ENCODE measurements at places on chromosomes 6 and 20.
A peak's percentile ranks its signal among the peaks of the same experiment; 100 is the strongest.

DNA sequence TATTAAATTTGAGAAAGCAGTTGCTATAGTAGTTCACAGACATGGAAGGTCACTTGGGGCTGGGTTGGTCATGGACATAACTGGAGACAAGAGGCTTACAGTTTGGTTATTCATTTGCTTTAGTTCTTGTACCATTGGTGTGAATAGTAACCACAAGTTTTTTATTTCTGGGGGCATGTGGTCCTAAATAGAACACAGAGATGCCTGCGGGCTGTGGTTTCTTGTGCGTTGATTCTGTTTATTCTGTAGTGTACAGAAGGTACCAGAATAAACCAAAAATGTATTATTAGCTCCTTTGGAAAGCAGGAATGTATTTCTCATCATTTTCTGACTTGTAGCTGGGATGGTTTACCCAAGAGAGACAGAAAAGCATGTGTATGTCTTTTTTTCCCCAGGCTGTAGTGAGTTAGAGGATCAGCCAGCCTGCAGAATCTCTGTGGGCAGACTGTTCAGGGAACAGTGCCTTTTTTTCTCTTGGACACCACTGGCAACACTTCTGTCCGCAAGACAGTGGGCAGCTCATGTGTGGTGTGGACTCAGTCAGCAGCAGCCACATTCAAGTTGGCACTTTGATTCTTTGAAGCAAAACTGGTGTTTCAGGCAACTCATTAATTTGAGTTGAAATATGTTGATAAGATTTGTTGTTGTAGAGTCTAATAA is 122.1 kb downstream of the LRRC1 start:
- DNase-seq, result no peak

DNA sequence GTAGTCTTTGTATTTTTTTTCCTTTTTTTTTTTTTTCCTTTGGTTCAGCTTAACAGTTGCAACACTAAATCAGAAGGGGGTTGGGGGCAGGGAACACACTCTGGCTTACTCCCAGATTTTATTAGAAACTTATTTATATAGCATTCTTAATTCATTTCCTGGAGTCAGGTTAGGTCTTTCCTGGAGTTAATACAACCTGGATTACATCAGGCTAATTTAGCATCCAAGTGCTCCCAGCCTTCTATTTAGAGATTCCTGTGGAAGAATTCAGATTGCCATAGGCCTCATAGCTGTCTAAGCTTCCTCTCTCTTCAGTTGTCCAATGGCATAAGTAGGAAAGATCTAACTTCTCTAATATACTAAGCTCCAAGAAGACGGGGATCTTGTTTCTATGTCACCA is 35.8 kb upstream of the PKHD1 start:
- no peak for DNase-seq

GRCh38 chr6:135087803-135088202 is 33.2 kb upstream of the HBS1L start:
- no peak for DNase-seq

GRCh38 chr20:17059465-17059864 is 167.4 kb upstream of the PCSK2 start:
- no peak for DNase-seq

DNA sequence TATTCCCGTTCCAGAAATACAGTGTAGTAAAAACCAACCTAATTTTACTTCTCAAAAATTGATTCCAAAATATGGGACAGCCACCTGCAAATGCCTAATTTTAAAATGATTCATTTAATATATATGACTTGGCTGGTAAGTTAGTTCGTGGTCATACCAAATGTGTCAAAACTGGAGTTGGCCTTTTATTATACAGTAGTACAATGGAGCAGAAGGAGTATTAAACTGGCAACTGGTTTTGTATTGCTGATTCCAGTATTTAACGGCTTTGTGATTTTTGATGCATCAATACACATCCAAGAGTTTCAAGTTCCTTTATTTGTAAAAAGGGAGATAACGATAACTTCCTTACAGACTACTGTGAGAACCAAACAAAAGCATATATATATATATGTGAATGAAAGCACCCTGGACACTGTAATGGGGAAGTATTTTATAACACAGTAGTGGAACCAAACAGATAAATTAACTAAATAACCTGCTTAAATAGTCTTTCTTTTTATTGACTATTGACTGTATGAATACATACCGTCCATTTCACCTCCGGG is 24.8 kb downstream of the SAMHD1 start:
- no peak for DNase-seq

DNA sequence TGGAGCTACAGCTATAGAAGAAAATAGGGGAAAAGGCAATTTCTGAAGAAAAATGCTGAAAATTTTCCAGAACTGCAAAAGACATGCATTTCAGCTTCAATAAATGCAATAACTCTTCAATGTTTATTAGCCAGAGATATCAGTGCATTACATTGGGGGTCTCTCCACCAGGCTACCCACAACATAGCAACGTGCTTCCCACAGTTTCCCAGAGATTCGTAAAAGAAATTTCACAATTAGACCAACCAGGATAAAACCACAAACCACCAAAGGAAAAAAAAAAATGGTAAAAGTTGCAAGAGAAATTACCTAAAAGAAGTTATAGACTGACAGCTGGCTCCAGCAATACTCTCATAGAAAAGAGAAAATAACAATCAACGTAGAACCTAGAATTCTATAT is 16.0 kb downstream of the LY86 start:
- no peak for DNase-seq

DNA sequence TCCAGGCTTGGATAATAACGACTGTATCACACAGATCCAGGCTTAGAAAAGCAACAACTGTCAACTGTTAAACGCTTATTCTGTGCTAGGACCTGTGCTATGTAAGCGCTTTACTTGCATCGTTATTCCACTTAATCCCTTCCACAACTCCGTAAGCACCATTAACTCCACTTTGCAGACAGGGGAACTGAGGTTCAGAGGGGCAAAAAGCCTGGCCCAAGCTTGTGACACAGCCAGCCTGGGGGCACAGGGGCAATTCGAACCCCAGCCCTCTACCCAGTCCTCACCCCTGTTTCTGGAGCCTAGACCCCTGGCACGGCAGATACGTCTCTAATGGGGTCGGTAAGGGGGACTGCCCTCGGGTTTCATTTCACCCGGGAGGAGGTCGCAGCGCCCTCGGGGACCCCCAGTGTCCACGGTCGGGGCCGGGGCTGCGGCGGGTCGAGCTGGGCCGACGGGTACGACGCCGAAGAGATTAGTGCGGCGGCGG is 411 bp downstream of the DSN1 start:
- DNase-seq, result no peak

- peak; percentile 90 for DNase-seq
Observed at GRCh38 chr20:31674895-31675827, 37.4 kb downstream of the COX4I2 start.

DNA sequence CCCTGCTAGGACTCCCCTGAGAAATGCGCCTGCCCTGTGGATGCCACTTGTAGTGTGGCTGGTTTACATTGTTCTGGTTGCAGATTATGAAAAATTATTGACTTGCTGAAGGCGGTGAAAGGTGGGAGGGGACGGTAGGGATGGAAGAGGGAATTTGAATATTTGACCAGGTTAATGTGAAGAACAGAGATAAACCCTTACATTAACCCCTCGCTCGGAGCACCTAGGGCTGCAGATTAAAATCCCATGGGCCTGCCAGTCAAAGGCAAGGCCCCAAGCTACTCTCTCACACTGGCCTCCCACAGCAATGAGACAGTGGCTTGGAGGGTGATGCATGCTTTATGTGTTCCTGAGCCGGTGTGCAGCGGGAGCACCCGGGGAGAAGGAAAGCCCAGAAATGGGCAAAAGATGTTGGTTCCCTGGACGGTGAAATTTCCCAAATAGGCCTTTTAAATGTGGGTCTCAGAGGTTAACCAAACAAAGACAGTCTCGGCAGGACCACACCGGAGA is 2.5 kb downstream of the FOXF2 start:
- DNase-seq, result no peak

- no peak for DNase-seq
Observed at GRCh38 chr6:159681191-159681880, 11.7 kb downstream of the SOD2 start.

DNA sequence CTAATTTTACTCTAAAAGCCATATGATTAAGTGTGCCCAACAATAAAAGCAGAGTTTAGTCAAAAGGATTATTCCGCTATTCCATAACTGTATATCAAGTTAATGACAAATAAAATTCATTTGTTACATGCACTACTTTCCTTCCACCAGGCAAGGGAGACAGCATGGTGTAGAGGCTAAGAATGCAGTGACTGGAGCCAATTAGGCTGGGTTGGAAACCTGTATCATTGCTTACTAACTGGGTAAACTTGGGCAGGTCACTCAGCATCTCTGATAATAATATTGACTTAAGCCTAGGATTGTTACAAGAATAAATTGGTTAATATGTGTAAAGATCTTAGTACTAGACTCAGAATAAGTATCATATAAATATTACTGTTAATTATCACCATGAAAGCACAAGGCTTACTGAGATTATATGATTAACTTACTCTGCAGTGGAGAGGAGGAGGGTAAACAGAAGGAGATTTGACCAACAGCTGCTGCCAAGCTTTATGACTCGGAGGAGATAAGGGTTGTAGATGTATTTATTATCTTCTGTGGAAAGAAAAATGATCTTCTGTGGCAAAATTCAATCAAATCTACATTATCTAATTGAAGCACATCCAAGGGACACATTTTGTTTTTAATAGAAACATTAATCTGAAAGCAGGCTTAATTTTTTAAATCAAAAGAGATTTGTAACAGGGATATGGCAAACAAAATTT is 1459.9 kb downstream of the GRIK2 start:
- no peak for DNase-seq

- DNase-seq, result no peak
Observed at GRCh38 chr6:81787313-81788068, 35.0 kb upstream of the TENT5A start.

DNA sequence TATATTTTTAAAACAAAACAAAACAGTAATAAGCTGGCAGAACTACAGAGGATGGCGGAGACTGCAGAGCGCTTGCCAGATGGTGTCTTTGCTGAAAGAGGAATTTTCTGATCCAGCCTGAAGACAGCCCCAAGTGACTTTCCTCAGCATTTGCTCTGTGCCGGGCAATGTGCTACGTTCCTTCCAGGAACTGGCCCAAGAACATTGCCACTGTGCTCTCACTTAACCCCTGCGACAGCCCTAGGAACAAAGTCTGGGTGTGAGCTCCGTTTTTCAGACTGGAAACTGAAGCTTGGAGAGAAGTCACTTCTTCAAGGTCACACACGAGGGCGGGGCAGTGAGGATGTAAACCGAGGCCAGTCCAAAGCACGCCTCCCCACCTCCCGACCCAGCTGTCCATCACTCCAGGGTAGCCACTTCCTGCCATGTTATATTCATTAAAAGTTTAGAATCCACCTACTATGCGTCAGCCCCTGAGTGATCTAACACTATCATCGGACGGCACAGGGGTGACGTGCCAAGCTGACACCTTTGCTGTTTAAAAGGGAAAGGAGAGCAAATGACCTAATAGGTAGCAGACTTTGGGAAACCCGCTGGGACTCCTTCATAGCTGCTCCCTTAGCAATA is 22.3 kb upstream of the BMP7 start:
- DNase-seq, result no peak

- no peak for DNase-seq
Observed at GRCh38 chr6:134389658-134390057, 71.7 kb upstream of the SGK1 start.

DNA sequence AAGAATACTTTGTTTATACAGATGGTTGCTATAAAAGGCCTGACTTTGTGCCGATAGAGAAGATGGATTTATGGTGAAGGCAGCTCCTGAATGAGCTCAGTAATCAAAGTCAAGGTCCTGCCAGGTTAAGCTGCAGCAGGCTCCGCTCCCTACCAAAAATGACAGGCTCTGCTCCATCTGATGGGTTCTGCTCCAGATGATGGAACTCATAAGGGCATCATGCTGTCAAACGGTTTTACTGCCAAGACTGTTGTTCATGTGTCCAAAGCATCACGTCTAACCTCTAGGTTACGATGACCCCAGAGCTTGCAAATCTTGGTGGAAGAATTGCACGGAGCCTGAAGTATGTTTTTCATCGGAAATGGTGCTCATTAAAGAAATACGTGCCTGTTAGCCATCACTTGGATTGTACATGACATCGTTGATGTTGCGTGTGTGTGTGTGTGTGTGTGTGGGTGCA is 19.2 kb upstream of the PTGIS start:
- no peak for DNase-seq

- DNase-seq, result peak; percentile 54
Observed at GRCh38 chr20:62795023-62795761, 1.1 kb upstream of the MRGBP start.

GRCh38 chr6:15207923-15208322 is 37.9 kb upstream of the JARID2 start:
- DNase-seq, result no peak

DNA sequence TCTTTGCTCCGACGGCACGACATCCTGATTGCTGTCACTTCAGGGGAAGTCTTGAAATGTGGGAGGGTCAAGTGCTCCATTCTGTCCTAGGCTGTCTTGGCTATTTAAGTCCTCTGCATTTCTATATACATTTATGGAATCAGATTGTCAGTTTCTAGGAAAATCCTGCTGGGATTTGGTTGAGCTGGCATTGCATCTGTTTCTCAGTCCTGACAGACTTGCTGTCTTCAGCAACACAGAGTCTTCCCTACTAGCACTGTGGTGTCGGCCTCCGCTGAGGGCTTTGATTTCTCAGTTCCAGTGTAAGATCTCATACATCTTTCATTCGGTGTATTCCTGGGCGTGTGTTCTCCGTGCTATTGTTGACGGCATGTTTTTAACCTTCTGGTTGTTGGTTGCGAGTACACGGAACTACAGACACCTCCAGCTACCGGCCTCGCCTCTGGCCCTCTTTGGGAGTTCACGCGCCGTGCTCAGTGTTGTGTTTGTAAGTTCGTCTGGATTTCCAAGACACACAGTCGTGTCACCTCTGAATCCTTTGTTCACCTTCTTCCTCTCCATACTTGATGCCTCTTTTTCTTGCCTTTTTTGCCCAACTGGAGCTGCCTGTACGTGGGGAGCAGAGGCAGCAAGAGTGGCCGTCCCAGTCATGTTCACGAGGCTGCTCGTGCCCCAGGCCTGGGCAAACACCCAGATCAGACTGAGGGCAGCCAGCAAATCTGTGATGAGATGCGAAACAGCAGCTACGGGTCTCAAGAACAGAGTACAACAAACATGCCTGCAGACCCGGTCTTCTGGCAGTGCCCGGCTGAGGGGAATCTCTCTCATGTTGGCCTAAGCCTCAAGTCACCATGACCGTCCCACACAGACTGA is 92.8 kb downstream of the TAF4 start:
- no peak for DNase-seq

DNA sequence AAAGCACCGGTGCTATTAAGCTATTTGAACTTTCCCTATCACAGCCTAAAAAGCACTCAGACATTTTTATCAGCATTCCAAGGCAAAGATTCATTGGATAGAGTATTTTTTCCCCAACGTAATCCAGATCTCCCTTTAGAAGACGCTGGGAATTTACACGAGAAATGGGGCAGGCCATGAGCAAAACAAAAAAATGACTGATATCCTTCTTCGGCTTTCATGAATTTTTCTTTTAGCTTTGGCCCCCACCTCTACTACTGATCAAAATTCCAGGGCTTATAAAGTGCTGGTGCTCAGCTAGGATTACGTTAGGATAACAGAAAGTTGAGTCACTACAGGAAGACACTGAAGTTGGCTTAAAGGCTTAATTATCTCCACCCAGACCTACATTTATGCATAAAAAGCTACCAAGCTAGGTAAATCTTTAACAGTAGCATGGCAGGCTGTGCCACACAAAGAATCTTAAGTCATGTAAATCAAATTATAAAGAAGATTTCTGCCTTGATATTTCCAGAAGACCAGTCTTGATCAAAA is 418.5 kb upstream of the BTBD3 start:
- no peak for DNase-seq

Measured in lung microvascular endothelial cell (primary cell).